ENCODE measurements at places on chromosomes 1 and 21.

- no peak for DNase-seq
Observed at GRCh38 chr21:34132926-34133325, 59.5 kb downstream of the MRPS6 start.

GRCh38 chr1:162062542-162063015 is 6.9 kb upstream of the NOS1AP start:
- DNase-seq = no peak

GRCh38 chr1:10635085-10635896 is 160.5 kb downstream of the PEX14 start:
- no peak for DNase-seq

- no peak for DNase-seq
Observed at GRCh38 chr1:21932127-21932526, 5.0 kb downstream of the HSPG2 start.

- no peak for DNase-seq
Observed at GRCh38 chr21:46459024-46459355, 299 bp downstream of the DIP2A start.

GRCh38 chr1:94636624-94637023 is 95.1 kb upstream of the F3 start:
- no peak for DNase-seq

DNA sequence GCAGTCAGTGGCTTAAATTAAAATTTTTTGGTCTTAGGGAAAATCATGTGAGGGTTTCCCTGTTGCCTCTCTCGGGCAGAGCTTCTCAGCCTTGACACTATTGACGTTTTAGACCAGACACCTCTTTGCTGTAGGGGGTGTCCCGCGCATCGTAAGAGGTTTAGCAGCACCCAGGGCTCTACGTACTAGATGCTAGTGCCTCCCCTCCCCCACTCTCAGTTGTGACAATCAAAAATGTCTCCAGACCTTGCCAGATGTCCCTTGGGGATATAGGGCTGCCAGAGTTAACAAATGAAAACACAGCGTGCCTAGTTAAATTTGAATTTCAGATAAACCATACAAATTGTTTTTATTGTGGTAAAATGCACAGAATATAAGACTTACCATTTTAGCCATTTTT is 293.3 kb downstream of the DISC1 start:
- no peak for DNase-seq

DNA sequence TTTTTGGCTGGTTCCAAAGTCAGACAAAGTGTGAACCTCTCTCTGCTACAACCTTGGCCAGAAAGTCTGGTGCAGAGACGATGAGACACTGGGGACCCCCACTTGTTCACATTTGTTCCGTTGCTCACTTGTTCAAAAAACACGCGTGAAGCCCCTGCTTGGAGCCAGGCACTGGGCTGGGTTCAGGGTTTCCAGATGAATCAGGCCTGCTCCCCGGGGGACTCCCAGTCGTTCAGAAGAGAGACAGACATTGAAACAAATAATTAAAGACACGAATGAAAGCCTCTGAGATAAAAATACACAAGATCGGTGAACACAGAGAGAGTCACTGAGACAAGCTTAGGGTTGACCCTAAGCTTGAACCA is 101.5 kb upstream of the RUNX3 start:
- DNase-seq = no peak

DNA sequence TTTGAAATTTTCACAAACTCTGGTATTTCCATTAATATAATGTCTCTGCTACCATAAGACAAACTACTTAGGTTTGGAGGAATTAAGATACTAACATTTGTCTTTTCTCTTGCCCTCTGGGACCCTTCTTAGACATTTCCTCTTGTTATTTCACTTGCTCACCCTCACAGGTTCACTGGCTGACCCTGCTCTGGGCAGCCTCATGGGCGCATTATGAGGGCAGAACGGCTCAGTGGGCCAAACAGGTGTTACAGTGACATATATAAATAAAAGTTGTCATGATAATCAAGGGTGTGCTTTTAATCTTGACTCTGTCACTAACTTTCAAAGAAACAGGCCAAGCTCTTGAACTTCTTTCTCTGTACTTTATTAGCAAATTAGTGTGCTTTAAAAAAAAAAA is 46.5 kb downstream of the ZNHIT6 start:
- no peak for DNase-seq

Data from hippocampal formation (tissue), 2 donors.